ENCODE measurements at places on chromosomes 1 and 21. TPM values are rescaled to one million over a fixed set of nuclear protein-coding genes. Genes with fewer than 3 reads are reported as not detected.
A peak's percentile ranks its signal among the peaks of the same experiment; 100 is the strongest.

DNA sequence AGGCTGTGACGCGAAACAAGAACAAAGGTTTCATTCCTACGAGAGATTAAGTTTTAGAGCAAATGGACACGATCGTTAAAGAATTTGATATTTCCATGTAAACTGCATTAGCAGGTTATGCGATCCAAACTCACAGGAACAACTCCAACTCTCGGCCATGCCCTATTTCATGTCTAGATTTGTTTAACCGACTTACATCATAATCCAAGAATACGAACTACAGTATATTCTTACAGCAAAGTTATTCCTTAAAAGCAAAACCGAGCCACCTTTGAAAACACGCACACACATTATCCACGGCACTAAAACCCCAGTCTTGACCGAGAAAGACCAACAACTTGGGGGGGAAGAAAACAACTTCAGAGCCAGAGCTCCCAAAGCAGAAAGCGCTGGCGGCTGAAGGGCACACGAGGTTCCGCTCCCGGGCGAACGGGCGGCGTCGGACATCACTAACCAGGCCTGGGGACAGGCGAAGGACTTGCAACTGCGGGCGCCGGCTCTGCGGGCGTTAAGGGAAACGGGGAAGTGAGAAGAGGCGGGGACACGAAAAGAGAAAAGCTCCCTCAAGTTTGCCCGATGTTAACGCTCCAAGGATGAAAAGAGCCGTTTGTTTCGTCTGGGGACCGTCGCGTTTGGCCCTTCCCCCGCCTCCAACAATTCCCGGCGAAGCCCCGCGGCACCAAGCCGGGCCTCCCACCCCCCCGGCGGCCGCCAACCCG, 690 bp downstream of the B3GALNT2 start:
- DNase-seq = peak; percentile 54

The ETV3L gene
- not detected for polyA plus RNA-seq

GRCh38 chr21:43348801-43349261, 78.1 kb downstream of the SIK1 start:
- no peak for DNase-seq

GRCh38 chr1:41461790-41462679, 22.4 kb downstream of the EDN2 start:
- DNase-seq = peak; percentile 82

- no peak for DNase-seq
Observed at GRCh38 chr21:35886887-35887286, 173.4 kb downstream of the SETD4 start.

GRCh38 chr1:82269431-82269830, 468.7 kb downstream of the ADGRL2 start:
- DNase-seq = no peak
